ENCODE measurements at places on chromosomes 6 and 20.

DNA sequence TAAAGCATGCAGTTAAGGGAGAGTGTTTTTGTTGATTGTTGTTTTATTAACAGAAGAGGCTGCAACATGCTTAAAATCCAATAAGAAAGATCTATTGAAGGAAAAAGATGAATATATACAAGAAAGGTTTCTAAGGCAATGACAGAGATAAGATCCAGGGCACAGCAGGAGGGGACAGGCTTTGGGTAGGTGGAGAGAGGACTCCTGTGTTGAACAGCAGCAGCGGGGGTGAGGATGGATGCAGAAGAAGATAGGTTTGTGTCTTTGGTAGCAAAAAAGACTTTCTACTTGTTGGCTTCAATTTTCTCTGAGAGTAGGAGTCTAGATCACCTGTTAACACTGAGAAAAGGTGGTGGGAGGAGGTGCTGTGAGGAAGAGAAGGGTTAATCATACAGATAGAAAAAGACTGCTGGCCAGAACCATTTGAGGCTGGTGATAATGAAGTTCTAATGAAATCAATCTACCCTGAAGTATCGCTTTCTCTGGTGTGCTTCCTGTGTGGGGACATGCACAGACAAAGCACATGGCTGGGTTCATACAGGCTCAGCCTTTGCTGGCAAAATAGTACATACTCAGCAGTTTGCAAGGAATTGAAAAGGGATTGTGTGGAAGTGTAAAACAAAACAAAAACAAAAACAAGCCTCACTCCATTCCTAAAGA is 17.2 kb upstream of the DST start:
- no peak for DNase-seq

- DNase-seq = peak; percentile 55
Measured at GRCh38 chr6:40477246-40478126, 109.7 kb downstream of the LRFN2 start.

- DNase-seq = no peak
Measured at GRCh38 chr6:35035481-35036030, 105.6 kb downstream of the TCP11 start.

DNA sequence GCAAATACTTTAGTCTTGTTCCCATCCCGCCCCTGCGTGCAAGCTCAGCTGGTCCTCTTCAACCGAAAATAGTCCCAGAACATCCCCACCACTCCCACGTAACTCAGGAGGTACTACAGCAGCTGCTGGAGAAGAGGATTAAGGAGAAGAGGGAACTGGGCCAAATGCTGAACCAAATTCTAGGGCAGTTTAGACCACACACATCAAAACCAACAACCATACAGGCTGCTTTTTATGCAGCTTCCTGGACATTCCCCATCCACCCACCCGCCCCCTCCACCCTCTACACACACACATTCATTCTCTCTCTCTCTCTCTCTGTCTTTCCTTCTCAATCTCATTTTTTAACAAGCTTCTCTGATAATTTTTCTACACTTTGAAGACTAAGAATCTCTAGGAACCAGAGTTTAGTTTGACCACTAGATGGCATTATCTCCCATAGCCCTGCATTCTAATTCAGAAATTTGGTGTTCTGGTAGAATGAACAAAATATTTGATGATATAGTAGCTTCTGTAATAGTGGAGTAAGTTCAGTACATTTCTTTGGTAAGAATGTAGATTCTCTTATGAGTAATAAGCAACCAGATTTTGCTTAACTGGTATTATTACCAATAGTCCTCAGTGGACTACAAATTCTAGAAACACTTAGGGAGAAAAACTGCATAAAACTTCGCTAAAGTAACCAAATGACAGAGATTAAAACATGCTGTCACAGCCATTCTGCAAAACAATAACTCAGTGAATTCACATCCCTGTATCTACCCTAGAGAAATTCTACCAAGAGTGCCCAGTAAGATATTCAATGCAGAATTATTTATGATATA is 52.1 kb upstream of the BEND6 start:
- DNase-seq = no peak

- peak; percentile 62 for DNase-seq
Measured at GRCh38 chr6:168376120-168376519, 56.5 kb upstream of the DACT2 start.

DNA sequence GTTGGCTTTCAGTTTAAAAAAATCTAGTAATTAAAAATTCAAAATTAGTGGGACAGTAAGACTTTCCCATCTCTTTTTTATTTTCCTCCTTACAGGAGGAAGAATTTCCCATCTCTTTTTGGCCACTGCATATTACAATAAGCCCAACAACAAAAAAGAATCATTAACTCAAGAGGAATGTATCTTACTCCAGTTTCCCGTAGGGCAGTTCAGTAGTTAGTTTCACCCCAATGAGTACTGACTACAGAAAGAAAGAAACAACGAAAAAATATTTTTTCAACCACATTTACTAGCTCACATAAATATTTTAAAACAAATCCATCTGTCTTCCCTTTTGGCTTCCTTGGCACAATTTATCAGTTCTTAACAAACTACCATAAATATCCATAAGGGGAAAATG is 14.9 kb upstream of the BLOC1S5 start:
- DNase-seq = no peak

GRCh38 chr6:130885392-130886192 is 58.4 kb downstream of the SMLR1 start:
- DNase-seq = peak; percentile 8

DNA sequence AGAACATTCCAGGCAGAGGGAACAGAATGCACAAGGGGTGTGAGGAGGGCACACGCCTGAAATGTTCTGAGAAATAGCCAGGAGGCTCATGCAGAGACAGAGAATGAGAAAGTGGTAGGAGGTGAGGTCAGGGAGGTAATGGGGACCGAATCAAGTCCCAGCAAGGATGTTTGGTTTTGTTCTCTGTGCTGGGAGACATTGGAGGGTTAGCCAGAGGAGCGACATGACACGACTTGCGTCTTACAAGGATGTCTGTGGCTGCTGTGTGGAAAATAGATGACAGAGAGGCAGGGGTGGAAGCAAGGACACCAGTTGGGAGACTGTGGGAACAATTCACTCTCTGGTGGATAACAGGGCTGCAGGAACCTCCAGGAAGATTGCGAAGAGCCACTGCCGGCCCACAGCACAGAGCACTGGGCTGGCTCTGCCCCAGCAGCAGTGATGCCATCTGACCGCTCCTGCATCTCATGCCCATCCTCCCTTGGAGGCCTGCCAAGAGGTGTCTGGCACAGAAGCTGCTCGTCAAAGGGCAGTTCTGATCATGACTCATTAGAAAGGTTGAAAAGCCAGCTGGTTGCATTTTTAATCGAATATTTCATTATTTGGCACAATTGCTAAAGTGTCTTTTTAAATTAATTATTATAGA is 57.7 kb upstream of the CD83 start:
- DNase-seq = no peak

- DNase-seq = peak; percentile 35
Measured at GRCh38 chr20:49384437-49385434, 97.7 kb downstream of the KCNB1 start.

DNA sequence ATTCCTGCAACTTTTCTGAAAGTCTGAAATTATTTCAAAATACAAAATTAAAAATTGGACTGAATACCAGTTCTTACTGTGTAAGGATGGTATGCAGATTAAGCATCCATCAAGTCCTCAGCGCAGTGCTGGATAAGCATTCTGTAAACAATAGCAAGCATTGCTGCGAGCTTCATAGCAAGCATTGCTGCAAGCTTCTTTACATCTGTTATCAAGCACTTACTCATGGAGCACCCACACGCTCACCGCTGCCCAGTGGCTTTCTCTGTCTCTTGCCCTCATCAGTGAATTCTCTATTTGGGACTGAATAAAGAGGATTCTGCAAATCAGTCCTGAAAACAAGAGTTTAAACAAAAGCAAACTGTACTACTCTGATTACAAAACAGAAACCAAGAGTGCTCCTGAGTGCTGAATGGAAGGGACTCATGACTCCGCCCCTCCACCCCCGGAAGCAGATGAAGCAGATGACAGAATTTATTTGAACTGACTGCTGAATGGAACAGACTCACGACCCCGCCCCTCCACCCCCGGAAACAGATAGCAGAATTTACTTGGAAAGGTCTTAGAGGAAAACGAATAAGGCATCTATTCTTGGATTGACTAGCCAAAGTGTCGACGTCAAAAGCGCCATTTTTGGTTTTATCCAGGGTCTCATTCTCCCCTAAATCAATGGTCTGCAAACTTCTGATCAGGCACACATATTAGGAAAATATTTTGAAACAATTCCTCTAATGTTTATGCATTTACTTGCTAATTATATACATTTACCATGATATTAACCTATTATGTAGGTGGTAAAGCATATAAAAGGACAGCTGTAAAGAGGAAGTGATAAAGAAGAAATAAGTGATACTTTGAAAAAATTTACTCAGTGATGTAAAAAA is 22.1 kb upstream of the EYA2 start:
- no peak for DNase-seq

- DNase-seq = no peak
Measured at GRCh38 chr20:59566631-59567524, 37.5 kb upstream of the PHACTR3 start.

GRCh38 chr6:33725222-33725621 is 13.7 kb upstream of the UQCC2 start:
- DNase-seq = no peak

DNA sequence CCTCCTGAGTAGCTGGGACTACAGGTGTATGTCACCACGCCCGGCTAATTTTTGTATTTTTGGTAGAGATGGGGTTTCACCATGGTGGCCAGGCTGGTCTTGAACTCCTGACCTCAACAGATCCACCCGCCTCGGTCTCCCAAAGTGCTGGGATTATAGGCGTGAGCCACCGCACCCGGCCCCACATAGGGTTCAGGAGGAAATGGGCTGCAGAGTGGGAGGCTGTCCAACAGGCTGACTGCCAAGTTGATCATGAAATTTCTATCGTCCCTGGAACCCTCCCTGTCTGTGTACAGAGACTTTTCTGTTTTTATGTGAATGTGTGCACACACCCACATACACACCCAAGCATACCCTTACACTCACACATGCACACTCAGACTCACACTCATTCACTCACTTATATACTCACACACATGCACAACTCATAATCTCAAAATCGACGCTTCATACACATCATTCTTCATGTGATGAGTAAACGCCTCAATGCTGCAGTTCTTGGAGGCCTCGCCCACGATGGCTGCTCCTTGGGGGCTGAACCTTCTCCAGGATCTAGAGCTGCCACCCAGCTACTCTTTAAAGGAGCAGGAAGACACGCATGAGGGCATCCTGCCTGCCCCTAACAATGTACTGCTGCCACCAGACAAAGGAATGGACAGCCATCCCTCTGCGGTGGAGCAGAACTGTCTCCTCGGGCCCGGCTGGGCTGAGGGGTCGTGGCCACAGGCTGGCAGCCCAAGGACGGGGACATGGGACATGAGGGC is 35.6 kb downstream of the SUN5 start:
- no peak for DNase-seq

- DNase-seq = no peak
Measured at GRCh38 chr20:63749597-63750508, 10.3 kb downstream of the SLC2A4RG start.

- DNase-seq = no peak
Measured at GRCh38 chr6:134720353-134721059, 229.4 kb downstream of the ALDH8A1 start.

GRCh38 chr6:33725891-33726673 is 14.6 kb upstream of the UQCC2 start:
- DNase-seq = no peak

- DNase-seq = no peak
Measured at GRCh38 chr20:37071481-37071911, 24.3 kb downstream of the RBL1 start.

DNA sequence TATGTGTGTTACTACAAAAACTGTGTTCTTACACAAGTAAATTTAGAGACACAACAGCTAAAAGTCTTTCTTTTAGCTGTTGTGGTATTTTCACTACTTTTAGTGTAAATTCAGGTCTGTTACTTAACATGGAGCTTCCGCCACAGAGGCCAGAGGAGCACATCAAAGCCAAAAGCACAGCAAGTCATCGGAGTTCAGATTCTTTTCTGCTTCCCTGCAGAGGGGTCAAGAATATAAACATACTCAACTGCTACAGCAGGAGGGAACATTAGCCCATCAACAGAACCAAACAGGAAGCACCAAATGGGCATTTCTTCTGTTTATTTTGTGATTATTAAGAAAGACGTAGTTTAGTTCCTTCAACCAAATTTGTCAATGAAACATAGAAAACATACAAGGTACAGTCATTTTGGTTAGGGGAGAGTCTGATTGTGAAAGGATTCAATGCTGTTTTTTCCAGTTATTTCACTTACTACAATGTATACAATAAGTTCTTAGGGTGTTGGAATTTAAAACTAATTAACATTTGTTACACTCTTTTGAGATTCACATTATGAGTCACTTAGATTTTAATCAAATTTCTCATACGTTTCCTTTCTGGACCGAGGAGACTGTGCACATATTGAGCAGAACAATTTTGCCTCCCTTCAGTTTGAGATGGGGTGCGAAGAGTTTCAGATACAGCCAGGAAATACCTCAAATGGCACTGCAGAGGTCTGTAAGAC is 42.8 kb upstream of the DSE start:
- no peak for DNase-seq

DNA sequence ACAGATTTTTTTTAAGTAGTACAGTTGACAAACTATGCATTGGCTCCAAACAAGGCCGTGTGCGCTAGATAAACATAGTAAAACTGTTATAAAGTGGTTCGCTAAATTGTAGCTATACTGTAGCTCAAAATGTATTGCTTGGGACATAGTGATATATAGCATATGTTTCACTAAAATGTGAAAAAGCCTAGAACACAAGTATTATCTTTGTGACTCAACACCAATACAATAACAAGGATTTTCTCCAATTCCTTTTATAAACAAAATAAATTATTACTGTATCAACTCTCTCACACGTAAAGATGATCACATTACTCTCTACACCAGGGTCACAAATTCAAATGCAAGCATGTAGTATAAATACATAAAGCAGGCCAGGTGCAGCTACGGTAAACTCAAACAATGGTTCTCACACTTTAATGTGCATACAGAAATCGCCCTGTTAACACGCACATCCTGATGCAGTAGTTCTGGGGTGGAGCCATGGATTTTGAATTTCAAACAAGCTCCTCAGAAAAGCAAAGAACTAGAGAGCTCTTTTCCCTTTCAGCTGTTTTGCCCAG is 214.6 kb downstream of the GMDS start:
- DNase-seq = no peak

DNA sequence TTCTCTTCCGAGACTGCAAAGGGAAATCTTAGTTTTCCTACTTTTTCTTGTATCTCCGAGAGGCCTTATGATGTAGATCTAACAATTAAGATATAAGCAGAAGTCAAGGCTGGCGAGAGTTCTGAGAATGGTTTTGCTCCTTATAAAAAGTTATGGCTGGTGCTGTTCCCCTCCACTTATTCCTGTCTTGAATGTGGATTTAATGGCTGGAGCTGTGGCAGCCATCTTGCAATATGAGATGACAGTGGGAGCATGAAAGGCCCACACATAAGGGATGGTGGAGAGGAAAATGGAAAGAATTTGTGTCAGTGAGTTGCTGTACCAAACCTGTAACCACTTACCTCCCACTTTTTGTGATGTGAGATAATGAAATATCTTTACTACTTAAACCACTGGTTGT is 124.6 kb upstream of the SLC22A23 start:
- no peak for DNase-seq
